ENCODE measurements at places on chromosomes 7 and 10. TPM values are rescaled to one million over a fixed set of nuclear protein-coding genes. Genes with fewer than 3 reads are reported as not detected.

Gene TRIM73
- total RNA-seq = 0.18 TPM

Gene ELMO1
- total RNA-seq = 1.3 TPM

Gene PRPF18
- 89.4 TPM for total RNA-seq

- no peak for DNase-seq
These were observed 22.4 kb downstream of the TLL2 start for GRCh38 chr10:96491303-96491702.

DNA sequence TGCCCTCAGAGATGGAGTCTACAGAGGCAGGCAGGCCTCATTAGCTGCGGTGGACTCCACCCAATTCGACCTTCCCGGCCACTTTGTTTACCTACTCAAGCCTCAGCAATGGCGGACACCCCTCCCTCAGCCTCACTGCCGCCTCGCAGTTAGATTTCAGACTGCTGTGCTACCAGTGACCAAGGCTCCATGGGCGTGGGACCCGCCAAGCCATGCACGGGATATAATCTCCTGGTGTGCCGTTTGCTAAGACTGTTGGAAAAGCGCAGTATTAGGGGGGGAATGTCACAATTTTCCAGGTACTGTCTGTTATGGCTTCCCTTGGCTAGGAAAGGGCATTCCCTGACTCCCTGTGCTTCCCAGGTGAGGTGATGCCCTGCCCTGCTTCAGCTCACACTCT is 252.3 kb downstream of the ARL4A start:
- no peak for DNase-seq

DNA sequence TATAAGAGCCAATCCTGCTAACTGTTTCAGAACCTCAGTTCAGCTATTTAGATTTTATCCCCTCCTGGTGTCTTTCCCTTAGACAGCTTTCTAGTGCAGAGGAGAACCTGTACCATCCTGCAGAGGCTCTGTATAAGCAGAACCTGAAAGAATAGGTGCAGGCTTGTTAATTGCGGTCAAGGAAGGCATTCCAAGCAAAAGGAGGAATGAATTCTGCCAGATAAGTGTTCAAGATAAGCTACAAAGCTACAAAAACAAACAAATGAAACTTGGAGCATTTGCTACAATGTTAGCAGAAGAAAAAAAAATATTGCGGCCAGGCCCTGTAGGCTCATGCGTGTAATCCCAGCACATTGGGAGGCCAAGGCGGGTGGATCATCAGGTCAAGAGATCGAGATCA is 32.6 kb upstream of the AGMO start:
- no peak for DNase-seq

DNA sequence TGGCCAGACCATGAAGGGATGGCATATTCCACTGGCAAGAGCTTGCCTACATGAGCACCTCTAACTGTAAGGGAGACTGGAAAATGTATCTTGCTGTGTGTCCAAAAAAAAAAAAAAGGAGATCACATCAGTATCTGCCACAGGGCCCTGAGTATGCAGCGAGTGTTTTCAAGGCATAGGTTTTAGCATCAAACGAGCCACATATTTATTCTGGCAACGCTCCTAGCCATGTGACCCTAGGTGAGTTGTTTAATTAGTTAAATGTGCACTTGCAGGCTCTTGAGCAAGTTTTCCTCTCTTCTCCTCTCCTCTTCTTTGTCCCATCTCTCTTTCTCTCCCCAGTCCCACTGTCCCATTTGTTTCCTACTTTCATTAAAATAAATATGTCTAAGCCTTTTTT is 428.7 kb upstream of the AKR1E2 start:
- no peak for DNase-seq

DNA sequence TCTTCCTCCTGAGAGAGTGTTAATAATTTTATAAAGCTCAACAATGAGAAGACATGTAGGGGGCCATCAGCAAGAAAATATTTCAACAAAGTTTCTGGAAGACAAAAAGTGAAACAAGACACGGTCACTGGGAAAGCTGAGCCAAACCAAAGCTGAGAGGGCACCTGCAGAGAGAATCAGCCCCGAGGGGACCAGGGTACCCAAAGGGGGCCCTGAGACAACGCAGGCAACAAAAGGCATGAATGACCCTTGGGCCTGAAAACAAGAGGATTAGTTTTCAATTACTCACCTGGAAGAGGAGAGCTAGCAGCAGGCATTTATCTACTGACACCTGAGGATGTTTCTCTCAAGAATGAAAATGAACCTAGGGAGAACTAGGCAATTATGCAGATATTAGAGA is 461.2 kb upstream of the MGMT start:
- no peak for DNase-seq

All from fibroblast of the aortic adventitia (primary cell).